ENCODE measurements at places on chromosomes 2 and 18.

- no peak for DNase-seq
These were observed 305.0 kb upstream of the ID2 start for GRCh38 chr2:8376603-8377410.

DNA sequence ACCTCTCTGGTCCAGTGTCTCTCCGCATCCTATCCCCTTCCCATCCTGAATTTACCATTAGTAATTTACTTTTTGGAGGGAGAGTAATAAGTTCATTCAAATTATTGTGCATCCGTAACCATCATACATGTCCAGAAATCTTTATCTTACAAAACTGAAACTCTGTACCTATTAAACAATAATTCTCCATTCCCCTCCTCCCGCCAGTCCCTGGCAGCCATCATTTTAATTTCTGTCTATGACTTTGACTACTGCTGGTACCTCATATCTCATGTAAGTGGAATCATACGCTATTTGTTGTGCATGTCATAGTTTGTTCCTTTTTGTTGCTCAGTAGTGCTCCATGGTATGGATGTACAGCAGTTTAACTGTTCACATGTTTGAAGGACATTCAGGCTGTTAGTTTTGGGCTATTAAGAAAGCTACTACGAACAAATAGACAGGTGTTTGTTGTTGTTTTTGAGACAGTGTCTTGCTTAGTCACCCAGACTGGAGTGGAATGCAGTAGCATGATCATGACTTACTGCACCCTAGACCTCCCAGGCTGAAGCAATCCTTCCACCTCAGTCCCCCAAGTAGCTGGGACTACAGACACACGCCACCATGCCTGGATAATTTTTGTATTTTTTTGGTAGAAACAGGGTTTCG is 2.0 kb downstream of the LIMS1 start:
- DNase-seq, result no peak

- DNase-seq, result no peak
These were observed 5.9 kb downstream of the NRXN1 start for GRCh38 chr2:51025906-51026555.

GRCh38 chr18:23503963-23504344 is 643 bp downstream of the RMC1 start:
- no peak for DNase-seq

GRCh38 chr2:37631698-37632097 is 39.7 kb downstream of the CDC42EP3 start:
- no peak for DNase-seq

GRCh38 chr2:161370981-161371380 is 45.1 kb upstream of the TBR1 start:
- no peak for DNase-seq

- no peak for DNase-seq
These were observed 54.0 kb upstream of the SPATS2L start for GRCh38 chr2:200252265-200253067.

DNA sequence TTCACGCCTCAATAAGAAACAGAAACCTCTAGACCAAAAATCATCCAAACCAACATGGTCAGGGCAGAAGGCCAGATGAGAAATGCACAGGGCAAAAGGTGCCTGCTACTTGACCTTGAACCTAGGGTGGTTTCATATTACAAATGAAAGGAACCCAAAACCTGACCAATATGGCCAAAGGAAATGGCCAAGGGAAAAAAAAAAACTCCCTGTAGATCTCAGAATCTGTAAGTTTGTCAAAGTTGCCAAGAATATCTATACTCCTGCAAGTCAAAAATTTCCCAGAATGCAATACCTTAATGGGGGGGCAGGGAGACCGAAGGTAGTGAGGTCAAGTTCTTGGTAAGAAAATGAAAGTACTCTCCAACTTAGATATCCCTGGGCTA is 47.2 kb downstream of the HIBCH start:
- DNase-seq, result no peak

- DNase-seq, result no peak
These were observed 283.0 kb downstream of the RND3 start for GRCh38 chr2:150204451-150204850.

DNA sequence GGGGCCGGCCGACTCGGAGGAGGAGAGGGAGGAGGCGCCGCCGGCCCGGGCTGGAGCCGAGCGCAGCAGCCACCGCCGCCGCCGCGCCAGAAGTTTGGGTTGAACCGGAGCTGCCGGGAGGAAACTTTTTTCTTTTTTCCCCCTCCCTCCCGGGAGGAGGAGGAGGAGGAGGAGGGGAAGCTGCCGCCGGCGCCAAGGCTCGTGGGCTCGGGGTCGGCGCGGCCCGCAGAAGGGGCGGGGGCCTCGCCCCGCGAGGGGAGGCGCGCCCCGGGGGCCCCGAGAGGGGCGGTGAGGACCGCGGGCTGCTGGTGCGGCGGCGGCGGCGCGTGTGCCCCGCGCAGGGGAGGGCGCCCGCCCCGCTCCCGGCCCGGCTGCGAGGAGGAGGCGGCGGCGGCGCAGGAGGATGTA is 316 bp downstream of the CRIM1 start:
- no peak for DNase-seq

DNA sequence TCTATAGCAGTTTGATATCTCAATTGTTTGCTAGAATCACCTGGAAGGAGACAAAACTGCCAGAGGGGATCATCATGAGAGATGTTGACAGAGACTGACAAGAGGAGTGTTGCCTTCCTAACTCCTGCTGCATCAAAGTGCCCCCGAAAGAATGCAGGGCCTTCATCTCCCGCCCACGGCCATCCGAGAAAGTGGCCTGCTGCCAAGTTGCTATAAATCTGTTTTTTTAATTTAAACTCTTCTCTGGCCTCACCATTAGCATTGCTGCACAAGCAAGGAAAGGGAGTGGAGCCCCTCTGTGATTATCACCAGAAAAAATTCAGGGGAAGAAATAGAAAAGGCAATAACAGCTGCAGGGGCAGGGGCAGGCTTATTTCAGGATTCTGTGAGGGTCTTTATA is 238.1 kb upstream of the EPHA4 start:
- DNase-seq, result no peak

DNA sequence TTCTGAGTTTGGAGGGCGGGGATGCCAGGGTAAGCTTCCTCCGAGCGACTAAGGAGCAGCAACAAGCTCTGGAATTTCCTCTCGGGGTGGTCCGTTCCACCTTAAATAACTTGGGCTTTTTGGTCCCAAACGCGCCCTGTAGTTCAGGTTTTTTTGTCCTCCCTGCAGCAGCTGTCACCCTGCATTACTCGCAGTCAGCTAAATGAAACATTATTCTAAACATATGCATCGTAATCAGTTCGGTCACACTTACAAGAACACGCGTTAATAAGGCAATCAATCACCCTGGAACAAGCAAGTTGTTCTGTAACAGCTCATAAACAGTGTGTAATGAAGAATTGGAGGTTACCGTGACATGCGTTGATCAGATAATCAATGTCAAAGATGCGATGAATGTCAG is 8.3 kb downstream of the EVX2 start:
- DNase-seq, result no peak

DNA sequence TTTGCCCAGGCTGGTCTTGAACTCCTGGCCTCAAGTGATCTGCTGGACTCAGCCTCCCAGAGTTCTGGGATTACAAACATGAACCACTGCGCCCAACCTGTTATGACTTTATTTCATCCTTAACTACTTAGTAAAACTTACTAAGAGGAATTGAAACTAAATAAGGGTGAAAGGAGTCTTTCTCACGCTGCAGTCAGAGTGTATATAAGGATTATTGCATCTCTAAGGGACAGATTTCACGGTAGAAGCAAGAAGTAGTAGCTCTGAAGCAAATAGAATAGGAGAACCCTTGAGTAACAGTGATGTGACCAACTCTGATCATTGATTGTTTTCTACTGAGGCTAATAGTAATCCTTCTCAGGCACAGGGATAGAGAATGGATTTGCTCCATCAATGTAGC is 960.1 kb downstream of the CPS1 start:
- no peak for DNase-seq

DNA sequence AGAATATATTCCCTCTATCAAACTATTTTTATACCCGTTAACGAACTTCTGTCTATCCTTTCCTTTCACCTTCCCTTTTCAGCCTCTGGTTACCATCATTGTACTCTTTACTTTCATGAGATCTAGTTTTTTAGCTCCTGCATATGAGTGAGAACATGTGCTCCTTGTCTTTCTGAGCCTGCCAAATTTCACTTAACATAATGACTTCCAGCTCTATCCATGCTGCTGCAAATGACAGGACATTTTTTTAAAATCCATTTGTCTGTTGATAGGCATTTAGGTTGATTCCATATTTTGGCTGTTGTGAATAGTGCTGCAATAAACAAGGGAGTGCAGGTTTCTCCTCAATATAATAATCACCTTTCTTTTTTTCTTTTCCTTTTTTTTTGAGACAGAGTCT is 8.2 kb upstream of the CCDC195 start:
- DNase-seq, result no peak

- DNase-seq, result no peak
These were observed 21.1 kb downstream of the CPS1 start for GRCh38 chr2:210577263-210578071.

DNA sequence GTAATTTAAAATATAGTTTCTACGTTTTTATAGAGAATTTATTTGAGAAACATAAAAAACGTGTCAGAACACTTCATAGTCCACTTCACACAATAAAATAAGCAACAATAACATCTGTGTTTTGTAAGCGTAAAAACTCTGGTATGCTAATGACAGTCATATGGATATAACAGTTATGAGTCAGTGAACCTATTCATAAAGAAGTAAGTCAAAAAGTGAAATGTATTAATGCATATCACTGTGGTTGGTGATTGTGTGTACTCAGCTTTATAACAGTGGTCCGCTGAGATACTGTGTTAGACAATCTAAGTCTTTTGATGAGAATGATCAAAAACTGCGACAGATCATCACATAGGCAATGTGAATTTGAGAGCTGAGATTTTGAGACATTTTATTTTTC is 153.2 kb downstream of the WDR7 start:
- DNase-seq, result no peak

- DNase-seq, result no peak
These were observed 293.9 kb upstream of the SYT4 start for GRCh38 chr18:43571078-43571689.

DNA sequence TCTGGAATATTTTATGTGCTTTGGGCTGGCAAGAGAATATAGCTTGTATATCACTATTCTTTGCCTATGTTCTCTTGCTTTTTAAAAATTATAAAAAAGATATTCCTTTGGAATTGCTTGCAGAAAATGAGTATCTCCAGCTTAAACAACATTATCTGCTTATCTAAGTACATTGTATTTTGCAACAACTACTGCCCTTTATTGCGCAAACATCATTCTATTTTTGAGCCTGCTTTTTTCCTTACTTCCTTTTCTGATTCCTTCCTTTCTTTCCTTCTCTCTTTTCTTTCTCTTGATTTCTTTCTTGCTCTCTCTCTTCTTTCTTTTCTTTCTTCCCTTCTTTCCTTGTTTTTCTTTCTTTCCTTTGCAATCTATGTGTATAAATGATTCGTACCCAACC is 74.0 kb downstream of the UNC80 start:
- no peak for DNase-seq

- DNase-seq, result no peak
These were observed 43.7 kb upstream of the FZD5 start for GRCh38 chr2:207813221-207813916.

GRCh38 chr2:236550701-236551465 is 18.7 kb upstream of the ACKR3 start:
- DNase-seq, result no peak

DNA sequence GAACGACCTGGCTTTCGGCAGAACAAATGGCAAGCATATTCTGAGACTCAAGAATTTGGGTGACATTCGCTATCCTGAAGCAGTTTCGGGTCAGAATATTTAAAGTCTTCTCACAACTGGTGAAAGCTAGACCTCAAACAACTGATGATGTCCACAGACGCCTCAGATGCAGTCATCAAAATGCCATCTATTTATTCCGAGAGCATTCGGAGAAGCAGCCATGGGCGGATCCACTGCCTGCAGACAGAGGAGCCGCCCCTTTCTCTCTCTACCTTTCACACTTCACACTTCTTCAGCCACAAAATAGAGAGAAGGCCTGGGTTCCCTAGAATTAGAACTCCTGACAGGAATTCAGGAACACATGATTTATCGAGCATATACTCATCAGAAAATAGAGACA is 65.8 kb upstream of the CREB1 start:
- DNase-seq, result no peak

GRCh38 chr2:57515366-57515765 is 531.2 kb upstream of the VRK2 start:
- DNase-seq, result no peak

GRCh38 chr18:62324917-62325805 is at the start of gene TNFRSF11A:
Gene TNFRSF11A (plus strand): TSS chr18:62325310. CDS start chr18:62325353, 43 bp downstream.
- peak; percentile 72 for DNase-seq

GRCh38 chr18:12334863-12335262 is 26.8 kb downstream of the TUBB6 start:
- no peak for DNase-seq

- DNase-seq, result no peak
These were observed 142.2 kb downstream of the ESCO1 start for GRCh38 chr18:21458310-21458709.

- DNase-seq, result no peak
These were observed 99.5 kb upstream of the FHL2 start for GRCh38 chr2:105498281-105498846.

DNA sequence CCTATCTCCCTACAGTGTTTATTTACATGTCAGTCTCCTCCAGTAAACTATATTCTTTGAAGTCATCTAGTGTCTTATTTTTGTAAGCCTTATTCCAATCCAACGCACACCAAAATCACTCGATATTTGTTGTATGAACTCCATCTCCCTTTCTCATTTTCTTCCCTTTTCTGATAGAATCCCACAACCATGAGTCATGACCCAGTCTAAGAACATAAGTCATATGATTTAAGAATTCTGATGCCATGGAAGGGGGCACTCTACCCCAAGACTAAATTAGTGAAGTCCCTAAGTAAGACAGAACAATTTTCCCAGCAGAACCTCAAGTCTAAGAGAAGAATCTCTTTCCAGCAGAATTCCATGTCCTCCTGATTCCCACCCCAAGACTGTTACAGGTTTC is 5.4 kb downstream of the CHMP3 start:
- no peak for DNase-seq

DNA sequence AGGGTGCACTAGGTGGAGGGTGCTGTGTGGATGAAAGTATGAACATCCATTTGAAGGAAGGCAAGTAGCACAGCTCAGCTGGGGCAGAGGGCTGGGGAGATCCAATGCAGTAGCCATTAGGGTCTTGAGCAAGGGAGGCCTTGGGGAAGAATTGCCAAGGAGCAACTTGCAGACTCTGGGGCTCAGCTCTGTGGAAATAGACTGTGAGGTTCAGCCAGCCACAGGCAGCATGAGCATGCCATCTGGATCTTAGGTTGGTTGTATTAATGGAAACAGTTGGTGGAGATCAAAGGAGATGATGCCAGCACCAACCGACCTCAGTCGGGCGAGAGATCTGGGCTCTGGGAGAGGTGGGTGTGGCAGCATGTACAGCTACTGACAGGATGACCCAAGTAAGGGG is 5.6 kb downstream of the ZAP70 start:
- DNase-seq, result no peak

Data from GM12892 (cell line).